Activated T-helper 9 cell treated with anti-CD3 and anti-CD28 coated beads, Interleukin-2, amount 50 U/mL, for 16 hours (primary cell): ENCODE measurements at places on chromosomes 13 and 19.

GRCh38 chr13:24747248-24748060 is 16.5 kb upstream of the RNF17 start:
- no peak for DNase-seq

DNA sequence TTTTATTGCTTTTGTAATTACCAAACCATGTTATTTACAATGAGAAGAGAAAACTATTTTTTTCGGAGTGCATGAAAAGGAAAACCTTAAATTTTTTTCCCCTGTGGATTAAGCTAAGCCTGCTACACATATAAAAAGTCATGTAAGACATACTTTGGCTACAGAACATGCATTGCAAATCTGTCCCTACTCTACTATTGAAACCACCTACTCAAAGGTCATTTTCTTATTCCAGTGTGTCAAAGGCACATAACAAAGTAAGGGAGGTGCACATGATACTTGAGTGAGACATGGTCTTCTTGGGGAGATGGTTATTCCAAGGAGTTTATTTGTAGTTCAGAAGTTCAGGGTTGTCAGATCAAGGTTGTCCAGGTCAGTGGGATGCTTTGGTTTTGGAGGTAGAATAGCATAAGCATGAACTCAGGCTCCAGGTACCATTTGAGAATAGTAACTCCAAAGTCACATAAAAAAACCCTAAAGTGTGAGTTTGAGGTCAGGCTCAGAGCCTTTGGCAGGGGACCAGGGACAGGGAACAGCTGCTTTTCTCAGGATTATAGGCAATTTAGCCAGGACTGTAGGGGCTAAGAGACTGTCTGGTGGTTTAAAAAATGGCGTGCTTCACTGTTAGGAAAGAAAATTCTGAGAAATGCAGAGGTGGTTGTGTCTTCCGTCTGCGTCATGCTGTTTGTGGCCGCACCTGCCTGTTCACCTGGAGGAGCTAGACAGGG is 15.4 kb downstream of the FARP1 start:
- no peak for DNase-seq

GRCh38 chr13:80235166-80235966 is 105.6 kb downstream of the SPRY2 start:
- DNase-seq = no peak

- DNase-seq = no peak
Observed at GRCh38 chr13:94966422-94966955, 254.1 kb upstream of the SOX21 start.

DNA sequence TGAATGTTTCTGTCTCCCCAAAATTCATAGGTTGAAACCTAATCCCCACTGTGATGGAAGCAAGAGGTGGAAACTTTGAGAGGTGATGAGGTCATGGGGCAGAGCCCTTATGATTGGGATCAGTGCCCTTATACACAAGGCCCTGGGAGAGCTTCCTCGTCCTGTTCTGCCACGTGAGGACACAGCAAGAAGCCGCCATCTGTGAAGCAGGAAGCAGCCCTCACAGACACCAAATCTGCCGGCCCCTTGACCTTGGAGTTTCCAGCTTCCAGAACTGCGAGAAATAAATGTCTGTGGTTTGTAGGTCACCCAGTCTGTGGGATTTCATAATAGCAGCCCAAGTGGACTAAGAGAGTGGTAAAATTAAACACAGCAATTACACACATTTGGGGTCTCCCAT is 737.4 kb downstream of the UQCRFS1 start:
- DNase-seq = no peak

- no peak for DNase-seq
Observed at GRCh38 chr13:98199480-98199879, 22.4 kb upstream of the RNF113B start.

- no peak for DNase-seq
Observed at GRCh38 chr13:89568276-89568675, 1779.2 kb upstream of the MIR17HG start.

- DNase-seq = no peak
Observed at GRCh38 chr19:44725684-44726083, 22.8 kb upstream of the BCL3 start.

DNA sequence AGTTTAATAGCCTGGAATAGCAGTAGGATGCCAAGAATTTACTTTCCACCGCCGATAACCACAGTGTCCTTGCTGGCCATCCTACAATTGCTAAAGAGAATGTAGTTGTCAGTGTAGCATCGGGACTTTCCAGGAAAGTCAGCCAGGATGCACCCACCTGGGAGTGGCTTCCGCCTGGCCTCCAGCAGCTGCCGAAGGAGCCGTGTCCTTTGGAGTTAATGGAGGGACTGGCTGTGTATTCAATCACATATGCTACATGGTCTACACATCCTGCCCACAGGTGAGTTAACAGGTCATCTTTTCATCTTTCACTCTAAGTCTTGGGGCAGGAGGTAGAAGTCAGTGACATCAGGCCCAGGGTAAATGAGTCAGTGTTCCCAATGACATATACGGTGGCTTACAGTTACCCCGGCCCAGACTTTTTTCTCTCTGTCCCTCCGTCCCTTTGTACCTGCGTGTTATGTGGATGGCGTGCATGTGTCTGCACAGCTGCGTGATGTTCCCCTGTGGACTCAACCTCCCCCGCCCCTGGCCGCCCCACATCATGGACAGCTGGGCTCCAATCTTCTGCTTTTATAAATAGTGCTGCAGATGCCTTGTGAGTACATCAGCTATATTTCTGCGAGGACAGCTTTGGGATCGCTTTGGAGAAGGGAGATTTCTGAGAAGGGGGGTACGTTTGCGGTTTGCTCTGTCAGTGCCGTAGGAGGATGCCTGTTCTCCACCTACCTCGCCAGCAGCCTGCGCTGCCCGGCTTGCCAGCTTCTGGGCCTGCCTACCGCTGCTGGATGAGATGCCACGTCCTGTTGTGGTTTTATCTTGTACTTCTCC is 63.1 kb downstream of the ATP11A start:
- no peak for DNase-seq

- DNase-seq = no peak
Observed at GRCh38 chr19:17135001-17135853, 59.6 kb downstream of the MYO9B start.

GRCh38 chr13:78193846-78194245 is 275.2 kb upstream of the EDNRB start:
- DNase-seq = no peak

- DNase-seq = peak; percentile 57
Observed at GRCh38 chr13:113187263-113187669, 21.2 kb downstream of the PCID2 start.

GRCh38 chr19:33377586-33378475 is 4.3 kb downstream of the CEBPG start:
- no peak for DNase-seq

GRCh38 chr13:112261924-112262323 is 114.2 kb upstream of the SPACA7 start:
- DNase-seq = no peak

DNA sequence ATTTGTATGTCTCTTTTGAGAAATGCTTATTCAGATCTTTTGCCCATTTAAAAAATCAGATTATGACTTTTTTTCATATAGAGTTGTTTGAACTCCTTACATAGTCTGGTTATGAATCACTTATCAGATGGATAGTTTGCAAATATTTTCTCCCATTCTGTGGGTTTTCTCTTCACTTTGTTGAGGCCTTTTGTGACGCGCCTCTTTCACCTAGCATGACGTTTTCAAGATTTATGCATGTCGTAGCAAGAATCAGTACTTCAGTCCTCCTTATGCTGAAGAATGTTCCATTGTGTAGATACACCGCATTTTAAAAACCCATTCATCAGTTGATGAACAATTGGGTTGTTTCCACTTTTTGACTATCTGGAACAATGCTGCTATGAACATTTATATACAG is 13.4 kb downstream of the PABPC3 start:
- no peak for DNase-seq

DNA sequence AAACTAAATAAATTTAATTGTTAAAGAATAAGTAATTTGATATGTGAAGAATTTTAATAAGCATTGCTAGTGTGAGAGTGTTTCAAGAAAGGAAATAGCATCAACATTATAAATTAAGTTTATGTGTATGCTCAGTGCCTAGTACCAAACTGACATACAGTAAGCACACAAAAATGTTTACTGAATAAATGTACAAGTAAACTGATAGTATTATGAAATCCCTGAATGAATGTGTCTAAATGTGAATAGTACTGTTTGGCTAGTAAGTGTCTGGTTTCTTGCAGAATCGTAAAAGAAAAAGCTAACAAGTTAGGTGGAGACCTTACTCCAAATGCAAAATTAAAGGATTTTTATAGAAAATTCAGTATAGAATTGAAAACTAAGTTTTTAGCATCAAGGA is 233.6 kb downstream of the PCDH9 start:
- no peak for DNase-seq

- DNase-seq = no peak
Observed at GRCh38 chr13:30804474-30804873, 69.1 kb downstream of the ALOX5AP start.

GRCh38 chr19:49588365-49589122 is 2.4 kb upstream of the PRR12 start:
- no peak for DNase-seq

DNA sequence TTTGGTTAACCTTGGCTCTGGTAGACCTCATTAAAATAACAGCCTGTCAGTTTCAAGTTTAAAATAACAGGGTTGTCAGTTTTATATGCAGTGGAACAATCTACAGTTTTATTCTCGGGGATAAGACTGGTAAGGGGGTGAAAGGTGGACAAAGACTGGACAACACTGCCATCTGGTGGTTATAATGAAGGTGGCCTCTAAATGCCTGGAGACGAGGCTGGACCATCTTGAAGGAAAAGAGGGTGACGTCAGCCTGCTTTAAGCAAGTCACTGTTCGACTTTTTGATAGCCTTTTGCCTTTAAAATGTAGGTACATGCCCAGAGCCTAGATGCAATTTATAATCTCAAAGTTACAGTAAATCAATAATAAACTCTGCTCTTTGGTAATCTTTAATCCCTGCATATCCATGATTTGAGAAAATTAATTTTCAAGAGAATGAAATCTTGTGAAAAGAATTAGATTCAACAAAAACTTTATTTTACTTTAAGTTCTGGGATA is 117.0 kb downstream of the DCT start:
- peak; percentile 23 for DNase-seq

DNA sequence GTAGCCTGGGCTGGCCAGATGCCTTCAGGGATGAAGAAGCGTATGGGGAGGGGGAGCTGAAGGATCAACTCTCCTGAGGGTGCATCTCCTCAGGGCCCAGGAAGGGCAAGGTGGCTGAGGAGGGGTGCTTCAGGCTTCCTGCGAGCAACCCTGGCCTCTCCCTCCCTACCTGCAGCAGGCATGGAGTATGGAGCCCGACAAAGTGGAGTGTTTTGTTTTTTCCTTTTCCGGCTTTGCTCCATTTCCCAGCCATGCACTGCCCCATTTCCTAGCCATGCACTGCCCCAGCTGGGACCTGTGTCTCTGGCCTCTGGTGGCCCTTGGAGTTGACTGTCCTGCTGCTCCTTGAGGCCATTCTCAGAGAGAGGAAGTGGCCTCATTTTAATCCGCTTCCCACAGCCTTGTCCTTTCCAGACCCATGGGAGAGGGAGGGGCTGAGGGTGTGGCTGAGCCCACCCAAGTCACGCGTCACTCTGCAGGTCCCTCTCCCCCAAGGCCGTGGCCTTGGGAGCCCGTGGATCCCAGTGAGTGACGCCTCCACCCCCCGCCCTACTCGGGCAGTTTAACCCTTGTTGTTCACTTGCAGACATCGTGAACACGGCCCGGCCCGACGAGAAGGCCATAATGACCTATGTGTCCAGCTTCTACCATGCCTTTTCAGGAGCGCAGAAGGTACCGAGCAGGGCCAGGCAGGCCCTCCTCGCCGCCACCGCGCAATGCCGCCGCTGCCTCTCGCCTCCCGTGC is 34.4 kb downstream of the CAPN12 start:
- DNase-seq = no peak

DNA sequence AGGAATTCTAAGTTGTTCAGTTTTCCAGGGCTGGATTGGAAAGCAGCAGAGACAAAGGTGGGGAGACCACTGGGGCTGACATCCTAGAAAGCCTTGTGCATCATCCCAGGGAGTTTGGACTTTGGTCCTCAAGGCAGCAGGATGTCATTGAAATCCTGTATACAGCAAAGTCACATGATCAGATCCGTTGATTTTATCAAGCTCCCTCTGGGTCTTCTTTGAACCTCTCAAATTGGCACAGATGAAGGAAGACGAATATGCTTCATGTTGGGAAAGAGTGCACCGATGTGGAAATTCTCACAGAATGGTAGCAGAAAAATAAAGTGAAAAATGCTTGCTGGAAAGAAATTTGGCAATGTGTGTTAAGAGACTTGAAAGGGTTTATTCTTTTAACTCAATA is 149.8 kb upstream of the TMTC4 start:
- DNase-seq = no peak

DNA sequence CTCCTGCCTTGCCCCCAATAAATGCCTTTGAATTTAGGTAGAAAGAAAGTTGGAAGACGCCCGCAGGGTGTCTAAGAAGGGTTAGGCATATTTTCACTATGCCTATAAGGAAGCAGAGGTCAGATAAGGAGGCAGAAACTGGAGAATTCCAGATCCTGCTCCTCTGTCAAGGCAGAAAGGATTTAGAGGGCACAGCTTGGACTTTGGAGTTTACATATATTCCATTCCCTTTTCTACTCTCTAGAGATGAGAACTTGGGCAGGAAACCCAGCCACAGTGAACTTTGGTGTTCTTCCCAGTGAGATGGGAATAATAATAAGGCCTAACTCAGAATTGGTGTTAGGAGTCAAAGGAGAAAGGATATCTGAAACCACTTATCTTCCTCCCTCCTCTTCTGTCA is 37.4 kb downstream of the CCNE1 start:
- no peak for DNase-seq

- DNase-seq = no peak
Observed at GRCh38 chr19:51697169-51697776, 4.1 kb downstream of the SPACA6 start.

GRCh38 chr13:112486386-112487126 is 101.4 kb downstream of the TUBGCP3 start:
- DNase-seq = no peak
